ENCODE measurements at places on chromosomes 5 and 9.

GRCh38 chr5:14240359-14240758 is 97.2 kb downstream of the TRIO start:
- no peak for DNase-seq

- no peak for DNase-seq
These were observed 218.2 kb upstream of the IL12B start for GRCh38 chr5:159548517-159548916.

GRCh38 chr5:61267116-61267515 is 64.9 kb upstream of the ZSWIM6 start:
- no peak for DNase-seq

GRCh38 chr9:935348-935965 is 41.0 kb upstream of the DMRT3 start:
- DNase-seq = no peak

DNA sequence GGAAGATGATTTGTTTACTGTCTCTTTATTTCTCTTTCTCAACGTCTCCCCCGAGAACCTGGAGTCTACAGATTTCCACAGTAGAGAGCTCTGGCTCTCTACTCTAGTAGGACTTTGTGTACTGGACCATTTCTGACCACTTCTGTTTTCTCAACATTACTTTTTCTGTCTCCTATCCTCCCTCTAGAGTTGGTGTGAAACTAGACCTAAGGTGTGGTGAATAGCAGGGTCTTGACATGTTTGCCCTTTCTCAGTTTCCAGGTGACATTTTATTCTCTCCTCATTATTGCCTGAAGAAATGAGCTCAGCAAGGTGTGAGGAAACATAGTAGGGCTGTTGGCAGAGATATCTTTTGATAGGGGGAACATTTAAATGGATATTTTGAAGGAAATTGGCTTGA is 62.1 kb upstream of the IL6ST start:
- no peak for DNase-seq

DNA sequence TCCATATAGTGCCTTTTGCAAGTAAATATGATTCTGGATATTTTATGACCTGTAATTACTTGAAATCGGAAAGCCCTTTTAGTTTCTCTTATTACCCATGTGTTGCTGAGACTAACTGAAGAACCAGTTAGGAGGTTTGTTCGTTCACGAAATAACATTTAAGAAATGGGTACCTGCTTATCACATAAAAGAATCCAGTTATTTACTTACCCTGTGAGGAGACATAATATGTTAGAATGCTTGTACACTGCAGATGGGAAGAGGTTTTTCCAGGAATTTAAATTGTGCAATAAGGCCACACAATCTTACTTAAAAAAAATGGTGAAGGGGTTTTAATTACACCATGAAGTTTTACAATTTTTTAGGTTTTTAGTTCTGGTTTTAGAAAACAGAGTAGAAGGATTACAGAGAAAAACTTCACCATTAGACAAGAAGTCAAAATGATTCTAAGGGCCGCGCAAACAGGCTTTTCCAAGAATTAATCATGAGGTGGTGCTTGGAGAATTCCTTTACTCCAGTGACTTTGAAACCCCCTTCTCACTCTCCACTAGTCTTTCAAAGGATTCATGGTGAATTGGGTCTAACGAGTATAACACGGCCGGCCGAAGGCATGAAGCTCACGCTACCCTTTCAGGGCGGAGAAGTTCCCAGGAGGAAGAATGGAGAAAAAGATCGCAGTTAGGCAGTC is 1.1 kb upstream of the PTGER4 start:
- DNase-seq = no peak

DNA sequence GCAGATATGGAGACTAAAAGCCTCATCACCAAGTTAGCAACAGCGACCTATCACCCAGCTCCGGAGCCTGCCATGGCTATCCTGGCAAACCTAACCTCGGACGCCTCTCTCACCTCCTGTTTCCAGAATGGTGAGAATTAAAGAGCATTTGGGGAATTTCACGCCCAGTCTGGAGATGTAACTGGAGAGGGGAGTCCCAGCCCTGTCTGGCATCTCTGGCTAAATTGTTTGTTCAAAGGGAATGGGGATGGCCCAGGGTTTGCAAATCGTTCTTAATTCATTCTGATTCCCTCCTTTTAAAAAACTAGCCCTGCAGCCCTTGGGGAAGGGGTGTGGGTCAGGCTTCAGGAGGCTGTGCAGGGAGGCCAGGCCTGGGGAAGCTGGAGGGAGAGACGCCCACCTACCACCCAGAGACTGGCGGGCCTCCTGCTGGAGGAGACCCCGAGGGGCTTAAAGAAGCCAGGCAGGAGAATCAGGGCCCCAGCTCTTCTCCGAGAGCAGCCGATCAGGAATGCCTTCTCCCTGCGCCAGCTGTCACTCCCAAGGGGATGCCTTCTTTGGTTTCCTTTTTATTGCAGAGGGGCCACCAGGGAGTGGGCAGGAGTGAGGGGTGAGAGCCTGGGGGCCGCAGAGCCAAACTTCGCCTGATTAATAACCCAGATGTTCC is 964 bp upstream of the COL5A1 start:
- no peak for DNase-seq

GRCh38 chr5:127876384-127876783 is 173.2 kb downstream of the CCDC192 start:
- no peak for DNase-seq

GRCh38 chr9:34773955-34774354 is 64.0 kb upstream of the CCL21 start:
- no peak for DNase-seq

DNA sequence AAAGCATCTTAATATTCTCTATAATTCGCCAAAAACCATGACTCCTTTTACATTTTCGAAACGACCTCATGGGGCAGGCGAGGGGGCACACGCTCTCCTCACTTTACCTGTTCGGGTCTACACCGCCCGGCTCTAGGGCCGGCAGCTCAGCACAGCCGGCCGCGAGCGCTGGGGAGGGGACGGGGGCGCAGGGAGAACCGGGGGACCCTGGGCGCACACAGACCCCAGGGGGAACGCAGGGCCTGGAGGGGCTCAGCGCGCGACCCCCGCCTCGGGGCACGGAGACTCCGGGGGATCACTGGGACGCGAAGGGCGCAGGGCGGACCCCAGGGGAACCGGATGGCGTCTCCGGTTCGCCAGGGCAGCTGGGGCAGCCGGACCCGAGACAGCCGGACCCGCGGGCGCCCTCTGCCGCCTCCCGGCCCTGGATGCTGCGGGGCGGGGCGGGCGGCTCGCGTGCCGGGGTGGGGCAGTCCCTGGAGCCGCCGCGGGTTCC is at the start of gene AHRR:
TSS of gene AHRR (plus strand) at position 485 of the 496 bp plus-strand sequence. CDS start 22,189 bp downstream, outside the sequence.
- no peak for DNase-seq

GRCh38 chr9:19995619-19996018 is 206.8 kb upstream of the SLC24A2 start:
- DNase-seq = no peak

- no peak for DNase-seq
These were observed 308.9 kb upstream of the MPDZ start for GRCh38 chr9:13588151-13589033.

DNA sequence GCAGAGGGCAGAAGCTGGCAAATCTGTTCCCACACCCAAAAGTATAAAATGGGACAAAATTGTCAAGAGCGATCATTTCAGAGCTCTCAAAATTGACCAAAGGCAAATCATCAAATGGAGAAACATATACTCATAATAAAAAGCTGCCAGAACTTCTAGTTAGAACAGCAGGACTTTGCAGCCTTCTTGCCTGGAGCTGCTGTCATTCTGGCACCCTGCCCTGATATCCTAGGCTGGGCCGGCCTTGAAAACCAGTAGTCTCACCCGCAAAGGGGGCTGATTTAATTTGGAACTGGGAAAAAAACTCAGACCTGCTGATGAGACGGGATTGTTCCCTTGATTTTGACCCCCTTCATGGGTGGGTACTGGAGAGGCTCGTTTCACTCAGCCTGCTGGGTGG is 18.5 kb downstream of the OR2V1 start:
- DNase-seq = no peak

GRCh38 chr5:95915999-95916686 is 45.5 kb downstream of the ELL2 start:
- no peak for DNase-seq

GRCh38 chr9:126984969-126985368 is 70.4 kb downstream of the RALGPS1 start:
- no peak for DNase-seq
